Spleen (tissue), 13 donors: ENCODE measurements at places on chromosomes 7 and 10.

DNA sequence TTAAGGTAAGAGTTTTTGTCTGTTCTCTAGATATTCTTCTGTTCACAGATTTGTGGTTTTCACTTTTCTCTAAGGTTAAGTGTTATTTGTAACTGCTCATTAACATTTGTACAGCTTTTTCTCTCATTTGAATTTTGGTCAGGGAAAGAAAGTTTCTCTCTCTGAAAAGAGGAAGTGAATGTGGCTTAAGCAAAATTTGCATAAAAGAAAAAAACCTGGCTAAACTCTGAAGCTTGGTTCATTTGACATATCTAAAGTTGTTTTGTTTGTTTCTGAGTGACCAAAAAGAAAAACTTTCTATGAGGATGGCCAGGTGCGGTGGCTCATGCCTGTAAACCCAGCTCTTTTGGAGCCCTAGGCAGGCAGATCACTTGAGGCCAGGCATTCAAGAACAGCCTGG lies 22.0 kb upstream of the SLC26A4 start:
- H3K4me1 ChIP-seq, result peaks cover 22% of the 10 kb centered on the region
- no peak for DNase-seq
- H3K4me3 ChIP-seq, result no peak overlapping the region

DNA sequence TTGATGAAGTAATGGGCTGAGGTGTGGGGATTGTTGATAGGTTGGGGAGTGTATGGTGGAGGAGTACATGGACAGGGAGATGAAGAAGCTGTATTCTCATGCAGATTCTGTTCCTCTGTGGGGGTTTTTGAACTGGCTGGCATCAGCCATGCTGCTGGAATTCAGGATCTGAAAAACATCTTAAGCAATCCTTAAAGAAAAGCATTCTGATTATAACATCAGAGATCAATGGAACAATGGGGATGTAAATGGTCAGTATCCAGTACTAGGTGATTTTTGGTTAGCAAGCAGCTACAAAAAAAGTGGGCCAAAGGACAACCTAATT lies 247.5 kb upstream of the GALNT17 start:
- no peak for DNase-seq
- H3K27ac ChIP-seq, result no peak overlapping the region
- H3K36me3 ChIP-seq, result no peaks in the 10 kb centered on the region
- no peaks in the 10 kb centered on the region for H3K27me3 ChIP-seq
- H3K4me1 ChIP-seq, result no peaks in the 10 kb centered on the region

DNA sequence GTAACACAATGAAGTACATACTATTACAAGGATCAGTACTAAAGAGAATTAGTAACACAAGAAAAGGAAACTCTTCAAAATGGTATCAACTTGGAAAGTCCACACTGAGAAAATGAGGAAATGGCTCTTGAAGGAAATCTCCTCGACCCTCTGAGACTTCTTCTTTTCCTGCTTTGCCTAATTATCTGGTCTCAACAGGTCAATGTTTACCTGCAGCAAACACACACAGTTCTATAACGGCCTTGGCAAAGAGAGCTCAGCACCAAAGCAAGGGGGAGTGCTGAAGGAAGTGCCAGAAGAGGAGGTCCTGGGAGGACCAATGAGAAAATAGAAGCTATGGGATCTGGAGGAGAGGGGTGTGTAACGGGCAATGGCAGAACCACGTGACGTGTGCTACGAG lies 21.9 kb downstream of the CHCHD3 start:
- H3K27ac ChIP-seq, result no peak overlapping the region
- H3K27me3 ChIP-seq, result no peaks in the 10 kb centered on the region
- H3K36me3 ChIP-seq, result no peaks in the 10 kb centered on the region
- no peak overlapping the region for H3K4me3 ChIP-seq

GRCh38 chr7:1967512-1968396 lies 265.0 kb downstream of the MAD1L1 start:
- no peak overlapping the region for H3K4me3 ChIP-seq
- H3K4me1 ChIP-seq, result no peaks in the 10 kb centered on the region
- peak; percentile 65 for DNase-seq
- H3K27ac ChIP-seq, result no peak overlapping the region
- no peaks in the 10 kb centered on the region for H3K27me3 ChIP-seq
- peaks cover 24% of the 10 kb centered on the region for H3K36me3 ChIP-seq

- no peak overlapping the region for H3K27ac ChIP-seq
- peaks cover 52% of the 10 kb centered on the region for H3K4me1 ChIP-seq
- peaks cover 50% of the 10 kb centered on the region for H3K36me3 ChIP-seq
- DNase-seq, result no peak
Measured at GRCh38 chr10:104262055-104262454, 6.9 kb upstream of the GSTO2 start.

- no peak for DNase-seq
- H3K27me3 ChIP-seq, result no peaks in the 10 kb centered on the region
- no peaks in the 10 kb centered on the region for H3K36me3 ChIP-seq
- no peak overlapping the region for H3K4me3 ChIP-seq
- no peak overlapping the region for H3K27ac ChIP-seq
Measured at GRCh38 chr10:128025951-128026350, 100.3 kb downstream of the MKI67 start.

- H3K27me3 ChIP-seq, result no peaks in the 10 kb centered on the region
- H3K36me3 ChIP-seq, result no peaks in the 10 kb centered on the region
- no peak overlapping the region for H3K27ac ChIP-seq
- DNase-seq, result no peak
Measured at GRCh38 chr7:113705439-113705838, 213.4 kb downstream of the PPP1R3A start.

DNA sequence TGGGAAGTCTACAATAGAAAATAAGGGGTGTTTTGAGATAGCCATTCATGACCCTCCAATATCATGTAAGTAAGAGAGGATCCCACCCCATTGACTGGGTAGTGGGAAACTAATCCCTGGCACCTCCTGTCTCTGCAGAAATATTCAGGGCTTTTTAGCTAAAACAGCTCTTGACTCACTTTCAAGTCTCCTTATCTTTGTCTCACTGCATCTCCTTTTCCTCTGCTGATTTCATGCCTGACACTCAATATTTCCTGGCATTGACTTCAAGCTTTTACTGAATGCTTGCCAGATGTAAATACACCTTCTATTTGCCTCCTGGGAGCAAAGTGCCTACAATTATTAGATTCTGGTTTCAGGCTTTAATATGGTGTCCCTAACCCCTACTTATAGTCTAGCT lies 57.1 kb downstream of the CHRM2 start:
- no peaks in the 10 kb centered on the region for H3K27me3 ChIP-seq
- no peak overlapping the region for H3K4me3 ChIP-seq
- no peaks in the 10 kb centered on the region for H3K4me1 ChIP-seq
- DNase-seq, result no peak
- H3K27ac ChIP-seq, result no peak overlapping the region

DNA sequence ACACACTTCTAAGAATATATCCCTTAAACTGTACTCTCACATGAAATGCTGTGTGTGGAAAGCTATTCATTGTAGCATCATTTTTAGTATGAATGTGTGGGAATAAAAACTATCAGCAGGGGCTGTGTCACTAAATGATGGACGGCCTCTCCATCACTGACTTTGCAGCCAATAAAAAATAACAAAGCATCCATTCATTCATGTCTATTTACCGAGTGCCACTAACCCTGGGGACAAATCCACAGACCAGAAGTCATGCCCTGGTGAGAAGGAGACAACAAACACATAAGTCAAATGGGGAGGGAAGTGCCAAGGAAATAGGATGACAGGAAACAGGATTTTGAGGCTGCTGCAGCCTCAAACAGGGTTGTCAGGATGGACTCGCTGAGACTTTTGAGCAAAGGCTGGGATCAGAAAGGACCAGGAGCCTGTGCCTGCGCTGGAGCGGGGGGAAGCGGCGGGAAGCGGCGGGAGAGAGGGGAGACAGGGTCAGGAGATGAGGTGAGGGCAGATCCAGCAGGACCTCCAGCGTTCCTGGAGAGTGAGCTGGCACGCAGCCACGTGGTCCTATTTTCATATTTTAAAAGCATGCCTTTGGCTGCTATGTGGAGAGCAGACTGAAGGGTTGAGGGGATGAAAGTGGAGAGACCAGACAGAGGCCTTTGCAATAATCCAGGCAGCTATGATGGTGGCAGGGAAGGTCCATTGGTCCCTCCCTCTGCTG lies 2.2 kb upstream of the NOM1 start:
- no peak overlapping the region for H3K27ac ChIP-seq
- H3K4me3 ChIP-seq, result no peak overlapping the region
- no peaks in the 10 kb centered on the region for H3K36me3 ChIP-seq
- no peak for DNase-seq

DNA sequence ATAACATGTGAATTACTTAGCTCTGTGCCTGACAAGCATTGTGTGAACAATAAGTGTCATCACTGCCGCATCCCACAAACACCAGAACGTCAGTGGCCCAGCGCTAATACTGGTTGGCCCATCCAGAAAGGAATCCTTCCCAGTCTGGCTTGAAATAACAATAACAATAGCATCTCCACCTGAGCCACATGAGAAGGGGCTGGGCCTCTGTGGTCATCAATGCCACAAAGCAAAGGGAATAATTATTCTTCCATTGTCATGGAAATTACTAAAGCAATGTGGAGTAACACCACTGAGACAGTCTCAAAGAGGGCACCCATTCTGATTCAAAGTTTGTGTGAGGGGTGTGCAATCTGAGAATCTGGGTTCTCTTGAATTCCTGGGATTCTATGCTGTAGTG lies 105.7 kb upstream of the INHBA start:
- no peak overlapping the region for H3K4me3 ChIP-seq
- no peak for DNase-seq

- no peak overlapping the region for H3K4me3 ChIP-seq
- no peak for DNase-seq
- no peak overlapping the region for H3K27ac ChIP-seq
- H3K4me1 ChIP-seq, result peaks cover 5% of the 10 kb centered on the region
- no peaks in the 10 kb centered on the region for H3K36me3 ChIP-seq
Measured at GRCh38 chr10:123559823-123560092, 106.4 kb upstream of the GPR26 start.

- no peak overlapping the region for H3K4me3 ChIP-seq
- H3K4me1 ChIP-seq, result no peaks in the 10 kb centered on the region
Measured at GRCh38 chr10:93206652-93207051, 133.0 kb downstream of the CYP26A1 start.

GRCh38 chr10:10044922-10045764 lies 972.5 kb upstream of the CELF2 start:
- H3K27ac ChIP-seq, result no peak overlapping the region
- DNase-seq, result no peak
- H3K4me1 ChIP-seq, result no peaks in the 10 kb centered on the region
- no peaks in the 10 kb centered on the region for H3K27me3 ChIP-seq
- H3K36me3 ChIP-seq, result no peaks in the 10 kb centered on the region

DNA sequence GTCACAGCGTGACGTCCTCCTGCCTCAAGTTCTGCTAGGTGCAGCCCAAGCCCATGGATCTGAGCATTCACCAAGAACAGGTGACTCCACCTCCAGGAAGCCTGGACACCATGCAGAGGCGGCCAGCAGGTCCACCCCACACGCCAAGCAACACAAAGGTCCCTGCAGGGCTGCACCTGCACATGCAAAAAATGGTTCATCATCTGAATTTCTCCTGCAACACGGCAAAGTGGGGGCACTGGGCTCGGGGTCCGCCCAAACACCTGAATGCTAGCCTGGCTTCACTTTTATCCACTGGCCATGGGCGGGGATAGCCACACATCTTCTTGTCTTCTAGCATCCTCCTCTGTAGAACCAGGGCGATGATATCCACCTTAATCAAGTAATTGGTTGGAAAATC lies 28.9 kb downstream of the CNPY1 start:
- H3K27me3 ChIP-seq, result peaks cover 8% of the 10 kb centered on the region
- no peak overlapping the region for H3K27ac ChIP-seq
- no peak for DNase-seq
- H3K4me3 ChIP-seq, result no peak overlapping the region
- H3K36me3 ChIP-seq, result no peaks in the 10 kb centered on the region

DNA sequence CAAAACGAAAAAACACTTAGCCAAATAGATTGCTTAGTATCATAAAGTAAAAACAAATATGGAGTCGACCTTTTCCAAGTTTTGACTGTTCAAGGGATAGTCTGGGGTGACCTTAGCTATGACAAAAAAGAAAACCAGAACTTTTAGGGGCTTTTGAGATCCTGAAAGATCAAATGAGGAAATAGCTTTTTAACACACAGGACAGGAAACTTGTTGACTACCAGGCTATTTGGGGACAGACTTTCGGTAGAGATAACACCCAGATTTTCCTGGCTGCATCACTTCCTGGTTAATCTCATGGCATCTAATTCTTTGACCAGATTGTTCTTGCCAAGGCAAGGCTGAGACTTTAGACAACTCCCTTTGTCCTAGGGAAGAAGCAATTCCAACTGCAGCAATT lies 34.5 kb upstream of the EGR2 start:
- H3K27me3 ChIP-seq, result no peaks in the 10 kb centered on the region
- H3K27ac ChIP-seq, result no peak overlapping the region
- DNase-seq, result no peak
- peaks cover 13% of the 10 kb centered on the region for H3K4me1 ChIP-seq
- no peaks in the 10 kb centered on the region for H3K36me3 ChIP-seq
- H3K4me3 ChIP-seq, result no peak overlapping the region

GRCh38 chr10:52446391-52446790 lies 132.3 kb downstream of the DKK1 start:
- no peak for DNase-seq
- H3K27me3 ChIP-seq, result no peaks in the 10 kb centered on the region
- no peak overlapping the region for H3K4me3 ChIP-seq
- H3K4me1 ChIP-seq, result no peaks in the 10 kb centered on the region

- H3K27ac ChIP-seq, result no peak overlapping the region
- no peak for DNase-seq
- H3K27me3 ChIP-seq, result no peaks in the 10 kb centered on the region
- no peaks in the 10 kb centered on the region for H3K36me3 ChIP-seq
- no peaks in the 10 kb centered on the region for H3K4me1 ChIP-seq
Measured at GRCh38 chr10:114885443-114885842, 52.6 kb upstream of the TRUB1 start.

- H3K27ac ChIP-seq, result no peak overlapping the region
- no peaks in the 10 kb centered on the region for H3K27me3 ChIP-seq
- H3K36me3 ChIP-seq, result no peaks in the 10 kb centered on the region
- H3K4me3 ChIP-seq, result no peak overlapping the region
- peaks cover 14% of the 10 kb centered on the region for H3K4me1 ChIP-seq
Measured at GRCh38 chr10:485776-486175, 203.7 kb downstream of the DIP2C start.

- no peak overlapping the region for H3K27ac ChIP-seq
- no peak for DNase-seq
- H3K4me3 ChIP-seq, result no peak overlapping the region
- no peaks in the 10 kb centered on the region for H3K27me3 ChIP-seq
Measured at GRCh38 chr7:18153183-18153748, 125.6 kb upstream of the PRPS1L1 start.

GRCh38 chr7:83455612-83456011 lies 193.3 kb downstream of the SEMA3E start:
- H3K4me3 ChIP-seq, result no peak overlapping the region
- no peak for DNase-seq
- no peaks in the 10 kb centered on the region for H3K27me3 ChIP-seq
- H3K36me3 ChIP-seq, result no peaks in the 10 kb centered on the region

GRCh38 chr10:26544932-26545331 lies 106.8 kb downstream of the APBB1IP start:
- peaks cover 22% of the 10 kb centered on the region for H3K4me1 ChIP-seq
- DNase-seq, result no peak
- H3K27ac ChIP-seq, result peak overlapping the region; percentile 72
- no peak overlapping the region for H3K4me3 ChIP-seq
- H3K36me3 ChIP-seq, result no peaks in the 10 kb centered on the region
